ENCODE measurements at places on chromosomes 1 and 21. TPM values are rescaled to one million over a fixed set of nuclear protein-coding genes. Genes with fewer than 3 reads are reported as not detected.

KCNE2 gene
- 0.36 TPM for total RNA-seq

SPATA6 gene
- total RNA-seq, result 13.2 TPM

GNPAT gene
- 35.6 TPM for total RNA-seq

PGBD5 gene
- total RNA-seq, result 7.1 TPM

EFNA3 gene
- 53.7 TPM for total RNA-seq

BNIPL gene
- total RNA-seq, result 1.4 TPM

HNRNPCL1 gene
- not detected for total RNA-seq

C1orf185 gene
- not detected for total RNA-seq

CLCA4 gene
- total RNA-seq, result not detected

SUCO gene
- total RNA-seq, result 271 TPM

OR2L3 gene
- total RNA-seq, result 0.63 TPM

BARHL2 gene
- total RNA-seq, result not detected

ACOT11 gene
- total RNA-seq, result 1.7 TPM

NPHS2 gene
- not detected for total RNA-seq

OR2T29 gene
- total RNA-seq, result 0.26 TPM

TMOD4 gene
- not detected for total RNA-seq

PDE9A gene
- total RNA-seq, result 22.6 TPM

SYNC gene
- 9.1 TPM for total RNA-seq

TMEM61 gene
- not detected for total RNA-seq

GPR89B gene
- 22.7 TPM for total RNA-seq

KDF1 gene
- 0.79 TPM for total RNA-seq

RHD gene
- 0.47 TPM for total RNA-seq

OR2L8 gene
- total RNA-seq, result not detected

ABCA4 gene
- 1.3 TPM for total RNA-seq

CAMSAP2 gene
- total RNA-seq, result 69.7 TPM
